ENCODE measurements at places on chromosomes 7 and 10.

- no peak for DNase-seq
Measured at GRCh38 chr7:137904833-137905232, 58.1 kb upstream of the DGKI start.

GRCh38 chr10:132606536-132607316 lies 69.1 kb downstream of the INPP5A start:
- no peak for DNase-seq

- DNase-seq, result no peak
Measured at GRCh38 chr7:149635561-149636329, 137.6 kb downstream of the ZNF467 start.

DNA sequence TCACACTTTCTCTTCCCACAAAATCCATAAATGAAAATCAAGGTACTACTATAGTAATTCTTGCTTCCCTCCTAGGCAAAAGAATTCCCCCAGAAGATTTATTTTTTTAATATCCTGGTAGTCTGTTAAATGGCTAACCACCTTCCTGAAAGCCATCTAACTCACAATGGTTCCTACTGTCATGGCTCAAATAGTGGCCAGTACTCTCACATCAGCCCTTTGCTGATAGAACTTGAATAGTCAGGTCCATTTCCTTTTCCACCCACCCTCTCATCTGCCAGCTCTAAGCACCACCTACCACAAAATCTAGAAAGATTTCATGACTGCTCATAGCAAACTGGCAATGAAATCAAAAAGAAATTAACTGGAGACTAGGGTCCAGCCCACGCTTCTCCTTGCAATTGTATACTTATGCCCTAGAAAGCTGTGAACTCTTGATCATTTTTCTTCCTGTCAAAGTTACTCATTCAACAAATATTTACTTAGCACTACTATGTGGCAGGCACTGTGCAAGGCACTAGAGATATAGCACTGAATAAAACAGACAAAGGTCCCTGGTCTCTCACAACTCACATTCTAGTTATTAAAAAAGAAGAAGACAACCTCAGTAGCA lies 60.4 kb downstream of the ARMH3 start:
- no peak for DNase-seq

GRCh38 chr7:80151274-80151665 lies 16.6 kb downstream of the GNAI1 start:
- DNase-seq, result peak; percentile 37

- no peak for DNase-seq
Measured at GRCh38 chr7:33623267-33623666, 282.1 kb upstream of the BMPER start.

DNA sequence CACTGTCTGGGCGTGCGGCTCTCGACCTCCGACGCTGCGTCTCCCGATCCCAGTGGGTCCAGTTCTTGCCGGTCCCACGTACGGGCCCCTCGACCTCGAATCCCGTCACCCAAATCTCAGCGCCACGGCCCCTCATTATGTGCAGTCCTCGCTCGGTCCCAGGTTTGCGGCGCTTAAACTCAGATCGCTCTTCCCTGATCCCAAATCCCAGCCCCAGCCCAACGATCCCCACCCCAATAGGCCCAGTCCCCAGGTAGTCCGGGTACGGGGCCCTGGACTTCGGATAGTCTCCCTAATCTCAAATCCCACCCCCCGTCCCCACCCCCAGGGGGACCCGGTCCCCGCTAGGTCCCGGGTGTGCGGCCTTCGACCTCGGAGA lies 666 bp downstream of the HNRNPF start:
- DNase-seq, result no peak

- no peak for DNase-seq
Measured at GRCh38 chr10:68178592-68178991, 53.3 kb downstream of the ATOH7 start.

GRCh38 chr10:56561336-56561735 lies 200.3 kb upstream of the ZWINT start:
- no peak for DNase-seq

DNA sequence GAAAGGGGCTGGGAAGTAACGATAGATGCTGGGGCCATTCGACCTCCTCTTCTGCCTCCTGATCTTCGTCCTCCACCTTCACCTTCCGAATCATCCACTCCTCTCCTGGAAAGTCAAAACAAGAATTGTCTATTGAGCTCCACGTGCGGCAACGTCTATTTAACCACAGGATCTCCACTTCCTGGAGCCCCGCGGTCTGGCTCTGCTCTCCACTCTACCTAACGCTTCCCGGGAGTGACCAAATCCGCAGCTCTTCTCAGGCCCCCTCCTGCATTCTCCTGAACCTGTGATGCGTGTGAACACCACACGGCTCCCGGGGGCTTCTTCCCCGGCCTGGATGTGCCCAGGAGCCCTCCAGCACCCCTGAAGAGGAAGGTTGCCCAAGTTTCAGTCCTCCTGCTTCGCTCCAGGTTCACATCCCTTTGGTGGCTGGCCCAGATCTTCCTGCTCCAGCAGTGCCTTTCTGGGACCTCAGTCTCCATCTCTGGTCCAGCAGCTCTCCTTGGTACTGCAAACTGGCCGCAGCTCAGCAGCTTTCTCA lies 7.2 kb downstream of the ZNF467 start:
- DNase-seq, result no peak

GRCh38 chr7:9488555-9488954 lies 1055.1 kb downstream of the NXPH1 start:
- DNase-seq, result no peak

DNA sequence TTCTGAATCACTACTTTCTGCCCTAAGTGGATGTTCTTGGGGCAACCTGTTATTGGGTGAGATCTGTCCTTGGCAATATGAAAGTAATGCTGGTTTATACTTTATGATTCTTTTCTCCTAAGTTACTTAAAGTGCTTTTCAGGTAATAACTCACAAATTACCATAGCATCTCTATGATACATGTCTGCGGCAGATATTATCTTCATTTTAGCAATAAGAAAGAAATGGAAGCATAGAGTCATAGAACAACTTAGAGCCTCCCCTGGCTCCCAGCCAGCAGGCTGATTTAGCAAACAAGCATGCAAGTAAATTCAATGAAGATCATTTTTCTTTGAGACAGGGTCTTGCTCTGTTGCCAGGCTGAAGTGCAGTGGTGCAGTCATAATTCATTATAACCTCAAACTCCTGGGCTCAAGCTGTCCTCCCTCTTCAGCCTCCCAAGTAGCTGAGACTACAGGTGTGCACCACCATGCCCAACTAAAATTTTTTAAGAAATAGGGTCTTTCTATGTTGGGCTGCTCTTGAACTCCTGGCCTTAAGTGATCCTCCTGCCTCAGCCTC lies 38.1 kb upstream of the GRM8 start:
- no peak for DNase-seq

GRCh38 chr7:17027789-17028152 lies 146.0 kb upstream of the AGR3 start:
- DNase-seq, result no peak

- DNase-seq, result peak; percentile 61
Measured at GRCh38 chr10:98446151-98446660, 529 bp downstream of the HPS1 start.

DNA sequence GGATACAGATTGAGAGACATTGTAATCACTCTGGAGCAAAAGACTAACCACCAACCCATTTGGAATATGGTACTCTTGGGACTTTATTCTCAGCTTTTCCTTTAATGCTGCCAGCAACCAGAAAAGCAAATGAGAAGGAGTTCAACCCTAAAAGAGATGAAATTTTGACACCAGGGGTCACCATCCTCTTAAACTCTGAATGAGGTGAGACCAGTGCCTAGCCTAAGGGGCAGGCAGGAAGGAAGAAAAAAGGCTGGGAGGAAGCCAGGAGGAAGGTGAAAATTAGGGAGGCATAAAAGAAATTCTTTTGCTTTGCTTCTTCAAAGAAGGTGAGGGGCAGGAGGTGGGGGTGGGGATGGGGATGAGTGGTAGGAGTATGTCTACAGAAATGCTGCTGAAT lies 135.8 kb downstream of the JAZF1 start:
- DNase-seq, result no peak

DNA sequence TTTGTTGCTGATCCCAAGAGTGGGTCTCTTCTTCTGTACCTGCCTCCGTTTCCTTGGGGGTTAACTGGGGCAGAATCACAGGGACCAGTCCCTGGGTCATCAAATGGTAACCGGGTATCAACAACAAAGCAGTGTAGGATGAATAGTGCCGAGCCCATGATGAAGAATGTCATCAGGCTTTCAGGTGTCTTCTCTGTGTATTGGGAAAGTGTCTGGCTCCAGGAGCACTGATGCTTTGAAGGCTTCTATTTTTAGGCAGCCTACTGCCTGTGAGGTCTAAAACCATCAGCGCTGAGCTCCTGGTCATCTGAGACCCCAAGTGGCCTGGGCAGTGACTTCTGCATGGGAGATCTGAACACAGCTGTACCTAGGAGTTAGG lies 48.2 kb upstream of the SHH start:
- no peak for DNase-seq

All from stimulated activated naive CD8-positive, alpha-beta T cell treated with anti-CD3 and anti-CD28 coated beads, Interleukin-15, Interleukin-2, amounts not matched to agents 100 U/mL and 50 U/mL, for 24 hours (primary cell).